ENCODE measurements at places on chromosomes 3 and 15.

DNA sequence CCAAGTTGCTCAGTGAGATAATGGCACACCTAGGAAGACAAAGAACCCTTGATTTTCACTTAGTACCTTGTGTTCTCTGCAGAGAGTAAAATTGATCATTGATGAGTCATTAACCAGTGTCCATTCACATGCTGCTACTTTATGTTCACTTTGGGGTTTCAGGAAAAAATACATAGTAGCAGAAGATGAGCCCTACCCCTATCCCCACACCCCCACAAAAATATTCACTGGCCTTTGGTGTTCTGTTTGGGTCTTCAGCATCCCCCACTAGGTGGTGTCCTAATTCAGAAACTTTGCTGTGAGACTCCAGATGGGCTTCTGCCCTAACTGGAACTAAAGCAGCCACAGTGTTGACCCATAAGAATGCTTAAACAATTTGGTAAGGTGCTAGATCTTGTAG, 178.8 kb downstream of the KLHL25 start:
- DNase-seq, result peak; percentile 37

DNA sequence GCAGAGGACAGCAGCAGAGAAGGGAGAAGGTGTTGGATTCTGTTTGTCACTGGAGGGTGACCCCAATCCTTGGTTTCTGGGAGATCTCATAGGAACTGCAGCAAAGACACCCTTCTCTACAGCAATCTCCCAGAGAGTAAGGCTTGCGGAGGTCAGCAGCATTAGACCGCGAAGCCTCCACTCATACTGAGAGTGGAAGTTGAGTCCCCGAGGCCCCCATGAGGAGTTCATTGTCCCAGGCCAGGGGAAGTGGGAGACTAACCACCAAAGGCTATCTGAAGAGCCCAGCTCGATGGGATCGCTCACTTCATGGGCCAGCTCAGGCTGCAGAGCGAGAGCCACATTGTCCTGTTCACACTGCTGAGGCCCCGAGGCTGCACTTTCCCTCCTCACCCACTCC, 44.6 kb downstream of the GLDN start:
- no peak for DNase-seq

DNA sequence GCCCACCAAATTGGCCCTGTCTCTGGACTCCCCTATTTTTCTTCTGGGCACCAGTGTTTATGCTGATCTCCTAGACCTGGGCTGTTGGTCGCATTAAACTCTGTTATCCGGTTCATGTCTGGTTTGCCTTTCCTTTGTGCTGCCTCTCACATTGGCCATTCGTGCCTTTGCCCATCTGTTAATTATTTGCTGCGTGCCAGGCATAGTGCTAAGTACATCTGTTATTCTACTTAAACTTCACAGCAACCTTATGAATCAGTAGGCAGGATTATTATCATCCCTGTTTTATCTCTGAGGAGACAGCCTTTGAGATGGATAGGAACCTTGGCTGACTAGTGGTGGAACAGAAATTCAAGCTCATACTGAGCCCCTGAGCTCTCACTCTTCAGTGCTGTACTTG, 76.0 kb downstream of the THSD4 start:
- DNase-seq, result no peak

- DNase-seq, result no peak
Measured at GRCh38 chr3:67617518-67617917, 36.9 kb downstream of the SUCLG2 start.

GRCh38 chr15:41806291-41807181, 21.4 kb upstream of the JMJD7 start:
- DNase-seq, result no peak

- no peak for DNase-seq
Measured at GRCh38 chr3:156642750-156643728, 31.4 kb upstream of the TIPARP start.

GRCh38 chr3:195075199-195075940, 195.6 kb downstream of the XXYLT1 start:
- DNase-seq, result no peak

DNA sequence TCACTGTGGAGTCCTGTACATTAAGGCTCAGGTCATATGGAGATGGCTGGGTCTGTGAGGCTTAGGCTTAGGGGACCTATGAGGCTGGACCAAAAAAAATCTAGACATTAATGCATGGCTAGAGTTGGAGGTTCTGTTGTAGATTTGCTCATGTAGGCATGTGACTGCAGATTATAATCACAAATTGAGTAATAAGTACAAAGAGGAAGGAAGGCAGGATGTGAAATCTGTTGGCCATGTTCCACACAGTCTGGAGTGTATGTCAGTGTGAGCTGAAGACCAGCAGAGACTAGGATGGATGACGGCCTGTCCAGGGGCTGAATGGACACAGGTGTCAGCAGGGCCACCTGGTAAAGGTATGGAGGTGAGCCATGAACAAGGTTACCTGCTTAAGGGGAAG, at the start of gene ST3GAL6:
TSS of gene ST3GAL6 (plus strand) at position 265 of the 400 bp plus-strand sequence. CDS start 5,101 bp downstream, outside the sequence.
- DNase-seq, result peak; percentile 40

DNA sequence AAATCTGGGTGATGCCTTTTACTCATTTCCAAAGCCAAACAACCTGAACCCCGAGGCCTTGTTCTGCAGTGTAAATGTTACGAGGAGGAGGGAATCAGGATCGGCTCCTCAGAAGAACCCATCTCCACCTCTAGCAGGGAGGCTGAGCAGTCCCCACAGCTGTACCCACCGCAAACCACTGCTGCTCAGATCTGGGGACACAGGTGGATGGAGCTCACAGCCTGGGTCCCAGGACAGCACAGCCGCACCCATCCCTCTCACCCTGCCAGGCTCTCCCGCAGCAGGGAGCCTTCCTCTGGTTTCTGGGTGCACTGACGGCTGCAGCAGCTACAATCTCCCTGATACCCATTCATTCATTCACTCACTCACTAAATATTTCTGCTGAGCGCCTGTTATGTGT, 44.0 kb upstream of the CGNL1 start:
- DNase-seq, result no peak

DNA sequence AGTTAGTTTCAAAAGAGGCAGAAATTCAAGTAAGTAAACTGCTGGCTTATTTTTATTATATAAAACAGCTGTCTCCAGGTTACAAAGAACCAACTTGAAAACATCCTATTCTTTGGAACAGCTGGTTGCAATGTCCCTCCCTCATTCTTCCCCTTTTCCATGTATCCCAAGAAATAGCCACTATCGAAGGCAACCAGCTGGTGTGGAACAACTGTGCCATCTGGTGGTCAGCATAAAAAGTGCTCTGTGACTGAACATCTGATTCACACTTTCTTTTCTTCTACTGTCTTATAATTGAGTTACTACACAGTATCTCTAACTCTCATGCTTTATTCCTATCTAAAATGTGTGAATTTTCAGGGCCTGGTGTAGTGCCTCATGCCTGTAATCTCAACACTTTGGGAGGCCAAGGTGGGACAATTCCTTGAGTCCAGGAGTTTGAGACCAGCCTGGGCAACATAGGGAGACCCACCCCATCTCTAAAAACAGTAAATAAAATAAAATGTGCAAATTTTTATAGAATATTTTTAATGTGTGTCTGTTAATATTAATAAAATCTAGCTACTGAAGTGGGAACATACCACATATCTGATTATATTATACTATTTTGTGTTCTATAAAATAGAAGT, 9.6 kb downstream of the OSBPL11 start:
- DNase-seq, result peak; percentile 64

- peak; percentile 58 for DNase-seq
Measured at GRCh38 chr3:49098429-49098828, 4.6 kb upstream of the QRICH1 start.

DNA sequence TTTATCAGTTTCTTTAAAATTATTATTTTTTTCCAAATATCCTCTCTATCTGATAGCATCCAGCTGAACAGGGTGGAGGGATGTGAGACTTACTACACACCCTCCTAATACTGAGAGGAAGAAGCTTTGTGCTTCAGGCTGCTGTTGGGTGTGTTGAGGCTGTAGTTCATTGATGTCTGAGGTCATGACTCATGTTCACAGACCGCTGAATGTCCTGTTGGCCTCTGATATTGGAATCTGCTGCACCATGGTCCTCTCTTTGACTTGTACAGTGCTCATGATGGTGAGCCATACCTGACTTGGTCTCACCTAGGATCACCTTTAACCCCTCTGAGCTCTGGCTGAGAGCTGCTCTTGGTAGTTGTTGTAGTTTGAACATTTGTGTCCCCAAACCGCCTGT, 302.9 kb downstream of the SATB1 start:
- no peak for DNase-seq

DNA sequence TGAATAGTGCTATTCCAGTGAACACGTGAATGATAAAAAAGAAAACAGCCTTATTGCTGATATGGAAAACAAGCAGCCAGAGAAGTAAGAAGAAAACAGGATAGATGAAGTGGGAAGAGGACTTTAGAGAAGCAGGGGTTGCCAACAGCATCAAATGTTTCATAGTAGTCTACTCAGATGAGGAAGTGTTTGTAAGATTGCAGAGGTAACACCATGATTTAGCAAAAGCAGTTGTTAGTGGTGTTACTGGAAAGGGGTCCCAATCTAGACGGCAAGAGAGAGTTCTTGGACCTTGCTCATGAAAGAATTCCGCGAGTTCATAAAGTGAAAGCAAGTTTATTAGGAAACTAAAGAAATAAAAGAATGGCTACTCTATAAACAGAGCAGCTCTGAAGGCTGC, 108.8 kb upstream of the MCTP2 start:
- no peak for DNase-seq

DNA sequence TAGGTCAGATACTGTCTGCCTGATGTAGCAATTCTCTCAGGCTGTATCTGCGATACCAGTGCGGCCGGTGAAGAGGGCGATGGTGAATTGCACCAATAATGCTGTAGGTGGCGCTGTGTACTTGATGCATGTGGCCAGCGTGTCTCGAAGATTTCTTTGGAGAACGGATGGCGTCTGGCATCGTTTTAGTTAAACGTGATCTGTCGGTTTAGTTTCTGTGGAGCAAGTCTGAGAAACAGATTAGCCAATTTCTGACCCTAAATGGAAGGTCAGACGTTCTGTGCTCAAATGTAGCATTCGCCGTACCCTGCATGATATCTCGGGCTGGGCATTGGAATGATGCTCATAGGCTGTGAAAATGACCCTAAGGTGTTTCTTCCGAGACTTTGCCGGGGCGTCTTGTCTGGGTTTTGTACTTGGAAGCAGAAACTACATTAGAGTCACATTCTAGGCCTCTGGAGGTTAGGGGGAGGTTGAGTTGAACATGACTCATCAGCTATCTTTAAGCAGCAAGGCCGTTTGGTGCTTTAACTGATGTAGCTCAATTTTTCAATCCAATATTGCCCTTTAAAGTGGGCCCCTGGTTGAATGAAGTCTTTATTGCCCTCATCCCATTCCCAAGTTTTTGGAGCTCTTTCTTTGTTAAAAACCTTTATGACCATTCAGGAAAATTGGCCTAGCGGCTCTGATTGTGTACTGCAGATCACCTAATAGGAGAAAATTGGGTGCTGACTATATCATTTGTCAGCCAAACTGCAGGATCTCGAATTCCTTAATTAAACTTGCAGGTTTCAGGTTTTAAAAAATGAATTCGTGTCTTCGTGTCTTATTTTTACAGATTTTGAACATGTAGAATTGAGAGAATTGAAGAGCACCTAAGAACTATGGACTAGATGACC, 80.0 kb downstream of the SQOR start:
- peak; percentile 38 for DNase-seq

DNA sequence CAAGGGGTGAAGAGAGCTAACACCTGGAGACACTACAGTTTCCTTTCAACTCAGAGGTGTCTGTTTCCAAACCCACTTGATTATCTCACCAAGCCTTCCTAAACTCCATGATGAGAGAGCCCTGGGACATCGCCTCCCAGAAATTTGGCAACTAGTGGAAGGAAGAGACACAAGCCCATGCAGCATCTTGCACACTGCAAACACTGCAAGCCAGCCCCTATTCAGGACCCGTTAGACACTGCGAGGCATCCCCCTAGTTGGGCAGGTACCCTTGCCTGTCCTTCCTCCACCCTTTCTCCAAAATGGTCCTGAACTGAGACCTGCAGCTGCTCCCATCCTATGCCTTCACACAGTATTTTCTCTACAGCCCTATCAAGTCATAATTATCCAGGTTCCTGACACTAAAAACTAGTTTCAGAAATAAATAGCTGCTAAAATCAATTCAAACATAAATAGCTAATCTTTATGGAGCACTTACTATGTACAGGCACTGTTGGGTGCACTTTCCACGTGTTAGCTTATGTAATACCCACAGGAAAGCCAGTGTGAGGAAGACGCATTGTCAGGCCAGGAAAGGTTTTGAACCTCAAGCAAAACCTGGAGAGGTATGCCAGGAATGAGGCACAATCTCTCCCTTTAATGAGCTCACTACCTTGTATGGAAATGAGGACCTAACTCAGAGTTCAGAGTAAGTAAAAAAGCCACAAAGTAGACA, 2.8 kb downstream of the MAGI1 start:
- no peak for DNase-seq

- DNase-seq, result no peak
Measured at GRCh38 chr3:105427332-105427731, 60.6 kb downstream of the ALCAM start.

DNA sequence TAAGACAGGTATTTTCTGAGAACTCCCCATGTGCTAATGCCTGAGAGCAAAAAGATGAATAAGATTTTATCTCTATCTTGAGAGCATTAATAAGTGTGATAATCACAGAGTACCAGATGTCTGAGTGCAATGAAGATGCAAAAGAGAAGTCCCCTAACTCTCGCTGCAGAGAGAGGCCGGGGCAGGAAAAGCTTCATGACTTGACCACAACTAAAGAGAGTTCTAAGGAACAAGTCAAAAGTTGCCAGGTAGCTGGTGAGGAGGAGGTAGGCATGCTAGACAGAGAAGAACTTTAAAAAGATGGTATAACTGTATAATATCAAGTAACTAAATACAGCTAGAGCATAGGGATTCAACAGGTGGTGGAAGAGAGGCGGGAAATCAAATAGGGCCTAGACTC, 28.8 kb downstream of the MTMR10 start:
- no peak for DNase-seq

DNA sequence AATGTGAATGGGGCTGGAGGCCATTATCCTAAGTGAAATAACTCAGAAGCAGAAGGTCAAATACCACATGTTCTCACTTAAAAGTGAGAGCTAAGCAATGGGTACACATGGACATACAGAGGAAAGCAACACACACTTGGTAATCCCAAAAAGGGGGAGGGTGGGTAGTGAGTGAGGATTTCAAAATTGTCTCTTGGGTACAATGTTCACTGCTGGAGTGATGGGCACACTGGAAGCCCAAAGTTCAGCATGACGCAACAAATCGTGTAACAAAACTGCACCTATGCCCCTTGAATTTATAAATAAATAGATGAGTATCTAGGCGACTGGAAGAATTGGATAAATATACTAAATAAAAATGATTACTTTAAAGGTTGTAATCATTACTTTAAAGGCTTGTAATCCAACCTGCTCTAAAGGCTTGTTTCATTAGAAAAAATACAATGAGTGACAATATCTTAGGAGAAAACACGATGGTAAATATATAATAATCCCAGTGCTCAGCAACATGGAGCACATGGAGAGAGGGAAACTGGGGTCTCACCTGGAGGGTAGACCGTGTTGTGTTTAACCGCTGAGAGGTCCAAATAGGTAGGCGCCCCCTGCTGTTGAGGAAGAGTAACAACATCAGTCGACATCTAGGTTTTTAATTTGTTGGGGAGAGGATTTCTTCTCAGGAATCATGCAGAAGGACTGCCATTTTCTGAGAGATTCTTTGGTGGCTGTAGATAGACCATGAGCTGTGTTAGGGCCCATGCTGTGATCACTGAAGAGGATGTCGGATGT, 78.5 kb upstream of the ROBO1 start:
- peak; percentile 11 for DNase-seq

All from erythroblast (primary cell).